ENCODE measurements at places on chromosomes 7 and 10. TPM values are rescaled to one million over a fixed set of nuclear protein-coding genes. Genes with fewer than 3 reads are reported as not detected.

Gene PLPP4
- 4.2 TPM for total RNA-seq

Gene KNDC1
- total RNA-seq: 8.6 TPM

Gene NKX2-3
- total RNA-seq: not detected

Gene HOXA2
- not detected for total RNA-seq

Gene OR2A14
- not detected for total RNA-seq

Gene CRPPA
- total RNA-seq: 9.6 TPM

Measured in camera-type eye (tissue), 1 donor.